GM20000 (cell line): ENCODE measurements at places on chromosomes 1 and 21.
A peak's percentile ranks its signal among the peaks of the same experiment; 100 is the strongest.

DNA sequence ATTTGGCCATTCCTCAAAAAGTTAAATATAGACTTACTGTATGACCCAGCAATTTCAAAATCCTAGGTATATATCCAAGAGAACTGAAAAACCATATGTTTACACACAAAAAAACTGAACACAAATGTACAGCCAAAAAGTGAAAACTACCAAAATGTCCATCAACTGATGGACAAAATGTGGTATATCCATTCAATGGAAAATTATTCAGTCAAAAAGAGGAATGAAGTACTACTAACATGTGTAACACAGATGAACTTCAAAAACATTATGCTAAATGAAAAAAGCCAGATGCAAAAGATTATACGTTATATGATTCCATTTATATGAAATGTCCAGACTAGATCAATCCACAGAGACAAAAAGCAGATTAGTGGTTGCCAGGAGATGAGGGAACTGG is 8.0 kb downstream of the AIDA start:
- no peak for DNase-seq

- no peak for DNase-seq
Observed at GRCh38 chr1:119968601-119969000, 72.3 kb upstream of the ADAM30 start.

GRCh38 chr21:30447056-30447455 is 7.0 kb downstream of the KRTAP15-1 start:
- no peak for DNase-seq

DNA sequence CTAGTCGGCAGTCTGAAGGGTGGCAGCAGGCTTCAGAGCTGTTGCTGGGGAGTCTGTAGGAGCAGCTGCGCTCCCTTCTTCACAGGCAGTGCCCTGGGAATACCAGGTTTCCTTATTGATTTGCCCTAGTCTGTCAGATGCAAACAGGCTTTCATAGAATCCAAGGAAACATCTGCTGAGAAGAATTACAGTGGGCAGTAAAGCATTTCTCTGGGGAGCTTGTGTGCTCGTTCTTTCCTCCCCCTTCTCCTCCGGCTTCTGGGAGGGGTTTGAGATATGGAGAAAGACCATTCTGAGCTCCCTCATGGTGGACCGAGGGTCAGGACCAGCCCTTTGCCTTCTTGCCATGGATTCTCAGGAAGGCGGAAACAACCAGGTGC is 25.4 kb upstream of the PARP1 start:
- no peak for DNase-seq

- DNase-seq, result no peak
Observed at GRCh38 chr1:191929383-191929782, 228.9 kb upstream of the RGS18 start.

DNA sequence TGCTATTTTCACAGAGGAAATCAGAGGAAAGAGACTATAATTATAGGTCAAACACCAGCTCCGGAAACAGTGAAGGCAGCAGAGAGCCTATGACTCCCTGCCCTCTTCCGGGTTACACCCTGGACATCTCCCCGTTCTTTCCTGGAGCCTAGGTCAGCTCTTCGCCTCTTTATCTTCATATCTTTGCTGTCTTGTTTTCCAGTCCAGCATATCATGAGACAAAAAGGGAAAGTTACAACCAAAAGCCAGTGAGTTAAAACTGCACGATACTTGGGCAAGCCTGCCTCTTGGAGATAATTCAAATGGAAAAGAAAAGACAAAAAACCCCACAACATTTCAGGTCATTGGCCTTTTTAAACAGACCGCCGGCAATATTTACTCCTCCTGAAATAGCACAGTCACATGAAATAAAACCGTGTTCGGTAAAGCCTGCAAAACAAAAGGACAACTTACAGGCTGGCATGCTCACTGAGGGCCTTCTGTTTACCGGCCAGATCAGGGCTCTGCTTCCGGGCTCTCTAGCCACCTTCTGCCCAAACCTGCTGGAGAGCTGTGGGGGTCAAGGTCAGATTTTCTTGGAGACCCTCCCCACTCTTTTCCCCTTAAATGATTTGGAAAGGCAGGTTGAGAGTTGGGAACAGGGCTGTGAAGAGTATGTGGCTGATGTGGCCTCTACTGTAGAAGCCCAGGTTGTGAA is 42.8 kb upstream of the PPP2R5A start:
- no peak for DNase-seq

GRCh38 chr1:78060857-78061563 is 15.2 kb downstream of the GIPC2 start:
- peak; percentile 35 for DNase-seq

DNA sequence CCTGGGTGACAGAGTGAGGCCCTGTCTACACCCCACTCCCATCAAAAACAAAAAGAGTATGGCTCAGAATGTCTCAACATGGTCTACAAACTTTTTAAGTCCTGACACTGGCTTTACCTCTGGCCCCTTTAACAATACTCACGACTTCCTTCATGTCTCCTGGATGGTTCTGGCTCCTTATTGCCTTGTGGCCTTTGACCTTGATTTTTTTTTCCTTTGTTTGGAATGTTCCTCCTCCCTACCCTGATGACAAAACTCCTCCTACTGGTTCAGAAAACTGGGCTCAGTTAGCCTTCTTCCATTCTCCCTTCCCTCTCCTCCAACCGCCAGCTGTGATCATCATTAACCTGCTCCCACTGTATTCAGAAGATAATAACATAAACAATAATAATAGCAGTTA is 4.6 kb upstream of the SOAT1 start:
- DNase-seq, result no peak

GRCh38 chr21:32477424-32477745 is 64.9 kb downstream of the EVA1C start:
- DNase-seq, result no peak

DNA sequence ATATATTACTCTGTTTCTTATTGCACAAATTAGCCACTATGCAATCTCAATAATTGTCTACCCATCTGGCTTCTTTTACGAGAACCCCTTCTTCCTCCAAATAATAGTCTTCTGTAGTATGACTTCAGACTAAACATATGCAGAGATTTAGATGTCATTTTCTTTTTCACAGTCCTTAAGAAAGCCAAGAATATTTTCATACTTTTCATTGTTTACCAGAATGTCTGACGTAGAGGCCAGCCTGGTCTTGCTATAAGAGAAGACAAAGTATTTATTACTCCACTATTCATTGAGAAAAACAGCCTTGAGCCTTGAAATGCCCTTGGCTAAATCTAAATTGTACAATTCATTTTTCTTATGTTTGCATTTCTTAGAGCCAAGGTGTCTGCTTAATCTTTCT is 714.9 kb upstream of the CXADR start:
- DNase-seq, result no peak

GRCh38 chr1:28887419-28887834 is 26.9 kb upstream of the EPB41 start:
- DNase-seq, result peak; percentile 59

GRCh38 chr1:147784941-147785340 is 24.5 kb upstream of the GJA5 start:
- no peak for DNase-seq

DNA sequence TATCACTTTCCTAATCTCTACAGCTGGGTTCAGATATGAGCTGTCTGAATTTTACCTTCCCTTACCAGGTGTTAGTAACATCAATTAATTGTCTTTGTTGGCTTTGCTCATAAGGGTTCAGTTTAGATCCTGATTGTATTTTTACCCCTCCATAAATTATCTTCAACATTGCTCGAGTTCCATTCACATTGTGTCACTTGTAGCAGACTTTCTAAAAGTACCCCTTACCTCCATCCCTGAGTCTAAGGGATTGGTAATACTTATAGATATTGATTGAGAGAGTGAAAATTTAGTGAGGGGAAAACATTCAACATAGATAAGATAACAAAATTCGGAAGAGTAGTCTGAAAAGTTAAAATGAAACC is 7.3 kb downstream of the RASAL2 start:
- DNase-seq, result no peak

- no peak for DNase-seq
Observed at GRCh38 chr21:31848326-31848985, 24.4 kb upstream of the HUNK start.

- DNase-seq, result no peak
Observed at GRCh38 chr21:34365809-34366208, 2.0 kb downstream of the KCNE2 start.

DNA sequence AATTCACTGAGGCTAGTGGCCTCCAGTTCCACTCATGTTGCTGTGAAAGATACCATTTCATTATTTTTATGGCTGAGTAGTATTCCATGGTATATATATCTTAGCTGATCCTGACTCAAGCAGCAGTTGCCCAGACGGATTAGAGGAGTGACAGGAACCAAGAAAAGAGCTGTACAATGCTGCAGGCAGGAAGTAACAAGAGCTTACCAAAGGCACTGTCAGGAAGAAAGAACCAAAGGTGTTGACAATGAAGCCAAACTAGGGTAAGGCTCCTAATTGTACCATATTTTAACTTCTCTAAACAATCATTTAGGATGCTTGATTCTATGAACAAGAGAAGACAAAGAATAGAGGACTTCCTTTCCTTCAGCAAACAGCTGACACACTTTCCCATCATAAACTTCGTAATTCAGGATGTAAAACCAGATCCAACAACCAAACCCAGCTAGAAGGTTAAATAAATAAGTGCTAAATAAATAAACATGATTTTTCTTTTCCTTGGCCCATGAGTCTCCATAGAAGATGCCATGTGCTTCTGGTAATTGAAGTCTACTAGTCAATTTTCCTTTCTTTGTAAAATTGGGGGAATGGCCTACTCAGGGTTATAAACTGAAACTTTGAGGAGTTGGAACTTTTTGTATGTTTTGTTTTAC is 248.2 kb upstream of the SGIP1 start:
- no peak for DNase-seq

DNA sequence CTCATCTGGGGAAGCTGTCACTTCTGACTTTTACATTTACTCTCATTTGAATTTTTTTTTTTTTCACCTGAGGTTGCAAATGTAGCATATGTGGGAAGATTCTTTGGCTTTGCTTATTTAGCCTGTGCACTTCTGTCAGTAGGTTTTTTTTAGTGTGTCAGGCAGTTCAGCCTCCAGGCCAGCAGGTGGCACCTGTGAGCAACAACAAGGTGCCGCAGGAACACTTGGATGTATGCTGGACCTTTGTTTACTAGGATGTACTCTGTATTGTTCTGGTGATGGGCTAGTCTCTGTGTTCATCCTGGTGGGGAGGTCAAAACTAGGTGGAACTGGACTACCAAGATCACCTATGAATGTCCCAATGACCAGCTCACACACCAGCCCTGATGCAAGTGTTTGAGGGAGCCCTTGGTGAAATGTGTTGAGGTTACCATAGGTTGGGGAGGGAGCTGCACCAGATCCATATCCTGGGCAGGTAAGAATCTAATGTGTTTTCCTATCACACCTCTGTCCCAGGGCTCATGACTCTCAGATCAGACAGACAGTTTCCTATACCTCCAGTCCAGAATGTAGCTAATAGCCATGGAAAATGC is 618.2 kb downstream of the BRINP3 start:
- peak; percentile 32 for DNase-seq

GRCh38 chr1:54107131-54107530 is 45.7 kb downstream of the CDCP2 start:
- DNase-seq, result no peak

DNA sequence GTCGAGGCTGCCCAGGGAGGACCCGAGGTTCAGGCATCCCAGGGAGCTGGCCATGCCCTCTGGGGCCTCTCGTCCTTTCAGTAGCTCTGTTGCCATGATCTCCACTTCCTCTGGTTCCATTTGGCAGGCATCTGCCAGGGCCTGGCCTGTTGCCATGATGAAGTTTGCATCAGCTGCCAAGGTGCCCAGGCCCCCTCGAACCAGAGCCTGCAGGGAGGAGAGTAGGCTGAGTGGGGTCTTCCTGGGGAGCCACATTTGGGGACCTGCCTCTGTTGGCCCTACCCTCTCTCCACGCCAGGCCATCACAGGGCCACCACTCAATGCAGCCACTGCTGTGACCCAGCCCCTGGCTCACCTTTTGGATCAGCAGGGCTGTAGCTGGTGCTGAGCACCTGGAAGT is 16.4 kb upstream of the KIF21B start:
- no peak for DNase-seq

DNA sequence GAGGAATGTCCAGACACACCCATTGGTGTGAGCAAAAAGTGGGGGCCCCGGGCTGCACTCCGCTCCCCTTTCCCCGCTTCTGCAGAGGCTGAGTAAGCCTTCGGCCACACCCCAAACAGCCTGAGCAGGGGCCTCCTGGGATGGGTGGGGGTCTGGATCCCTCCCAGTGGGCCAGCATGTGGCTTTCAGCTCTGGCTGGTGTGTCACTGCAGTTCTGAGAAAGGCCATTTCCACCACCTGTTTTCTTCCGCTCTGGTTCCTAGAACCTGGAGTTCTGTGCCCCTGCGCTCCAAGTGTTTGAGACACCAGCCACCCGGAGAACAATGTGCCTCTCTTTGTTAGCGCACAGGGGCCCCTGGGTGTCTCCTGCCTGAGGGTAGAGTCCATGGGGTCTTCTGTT is 30.9 kb downstream of the SLC37A1 start:
- DNase-seq, result no peak

GRCh38 chr1:160070243-160071163 is 543 bp upstream of the KCNJ10 start:
- peak; percentile 86 for DNase-seq

GRCh38 chr1:54493608-54494007 is 54.4 kb upstream of the ACOT11 start:
- no peak for DNase-seq

- DNase-seq, result no peak
Observed at GRCh38 chr1:221515496-221515895, 226.4 kb downstream of the DUSP10 start.

- peak; percentile 97 for DNase-seq
Observed at GRCh38 chr1:42380586-42381279, at the start of gene RIMKLA. RIMKLA (plus strand) TSS chr1:42380792; CDS start chr1:42380935, 143 bp downstream.

DNA sequence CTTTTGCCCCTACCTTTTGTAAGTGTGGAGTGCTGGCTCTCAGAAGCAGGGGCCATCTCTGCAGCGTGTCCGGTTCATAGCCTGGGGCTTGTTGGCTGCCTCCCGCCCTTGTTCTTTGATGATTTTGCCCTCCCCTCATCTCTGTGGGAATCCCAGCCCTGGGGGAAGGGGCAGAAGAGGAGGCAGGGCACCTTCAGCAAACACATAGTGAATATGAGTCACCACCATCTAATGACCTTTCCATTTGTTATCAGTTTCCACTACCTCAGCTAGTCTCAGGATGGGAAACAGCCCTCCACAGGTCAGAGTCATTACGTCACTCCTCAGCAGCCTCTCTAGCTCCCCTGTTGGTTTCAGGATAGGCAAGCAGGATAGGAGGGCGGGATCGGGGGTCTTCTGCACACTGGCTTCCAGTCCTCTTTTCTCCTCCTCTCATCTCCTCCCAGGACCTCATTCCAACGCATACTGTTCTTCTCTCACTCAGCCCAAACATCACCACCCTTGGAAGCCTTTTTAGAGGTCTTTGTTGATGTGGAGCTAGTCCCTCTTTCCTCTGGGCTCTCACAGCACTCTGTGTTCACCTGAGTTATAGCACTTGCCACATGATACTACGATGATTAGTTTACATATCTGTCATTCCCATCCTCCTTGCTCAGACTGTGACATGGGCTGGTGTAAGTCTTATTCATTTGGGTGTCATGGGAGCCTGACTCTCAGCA is 15.8 kb downstream of the GADD45A start:
- DNase-seq, result peak; percentile 16

DNA sequence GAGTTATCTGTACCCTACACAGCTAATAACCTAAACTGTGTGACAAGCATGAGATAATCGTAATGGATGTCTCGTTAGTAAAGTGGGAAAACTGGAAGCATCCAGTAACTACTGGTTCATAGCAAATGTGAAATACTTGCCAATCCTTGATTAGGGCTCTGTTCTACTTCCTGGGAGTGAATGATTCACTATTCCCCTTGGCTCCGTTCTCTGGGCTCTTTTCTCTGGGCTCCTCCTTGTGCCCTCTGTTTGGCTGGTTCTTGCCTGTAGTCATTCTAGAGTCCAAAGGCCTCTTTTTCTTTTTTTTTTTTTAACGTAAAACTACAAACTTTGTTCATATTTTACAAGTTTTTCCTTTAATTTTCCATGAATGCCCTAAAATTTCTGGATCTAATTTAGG is 465.8 kb upstream of the PLXNA2 start:
- no peak for DNase-seq
